ENCODE measurements at places on chromosomes 2 and 18. TPM values are rescaled to one million over a fixed set of nuclear protein-coding genes. Genes with fewer than 3 reads are reported as not detected.

SLC4A3 gene
- 14.7 TPM for total RNA-seq

SLC39A6 gene
- 88.6 TPM for total RNA-seq

CCDC195 gene
- not detected for total RNA-seq

ICA1L gene
- total RNA-seq = 8.9 TPM

DYNAP gene
- total RNA-seq = not detected

DNAJC5G gene
- not detected for total RNA-seq

CCNYL1 gene
- 24.6 TPM for total RNA-seq

CSRNP3 gene
- 3.4 TPM for total RNA-seq

TMEM163 gene
- not detected for total RNA-seq

PIEZO2 gene
- total RNA-seq = 1.6 TPM

MRPL33 gene
- total RNA-seq = 109 TPM

GIGYF2 gene
- total RNA-seq = 58.5 TPM

UGT1A8 gene
- 0.09 TPM for total RNA-seq

DSG1 gene
- not detected for total RNA-seq

ANKRD29 gene
- total RNA-seq = 6.1 TPM

DCAF17 gene
- 34.7 TPM for total RNA-seq

POTEC gene
- total RNA-seq = not detected

GAL3ST2 gene
- 0.25 TPM for total RNA-seq

TDRD15 gene
- not detected for total RNA-seq

CPO gene
- total RNA-seq = not detected

EVA1A gene
- total RNA-seq = 25.2 TPM

FSIP2 gene
- total RNA-seq = 1.6 TPM

NR4A2 gene
- total RNA-seq = 0.41 TPM

CCDC142 gene
- total RNA-seq = 27.7 TPM
